ENCODE measurements at places on chromosomes 11 and 22. TPM values are rescaled to one million over a fixed set of nuclear protein-coding genes. Genes with fewer than 3 reads are reported as not detected.

DNA sequence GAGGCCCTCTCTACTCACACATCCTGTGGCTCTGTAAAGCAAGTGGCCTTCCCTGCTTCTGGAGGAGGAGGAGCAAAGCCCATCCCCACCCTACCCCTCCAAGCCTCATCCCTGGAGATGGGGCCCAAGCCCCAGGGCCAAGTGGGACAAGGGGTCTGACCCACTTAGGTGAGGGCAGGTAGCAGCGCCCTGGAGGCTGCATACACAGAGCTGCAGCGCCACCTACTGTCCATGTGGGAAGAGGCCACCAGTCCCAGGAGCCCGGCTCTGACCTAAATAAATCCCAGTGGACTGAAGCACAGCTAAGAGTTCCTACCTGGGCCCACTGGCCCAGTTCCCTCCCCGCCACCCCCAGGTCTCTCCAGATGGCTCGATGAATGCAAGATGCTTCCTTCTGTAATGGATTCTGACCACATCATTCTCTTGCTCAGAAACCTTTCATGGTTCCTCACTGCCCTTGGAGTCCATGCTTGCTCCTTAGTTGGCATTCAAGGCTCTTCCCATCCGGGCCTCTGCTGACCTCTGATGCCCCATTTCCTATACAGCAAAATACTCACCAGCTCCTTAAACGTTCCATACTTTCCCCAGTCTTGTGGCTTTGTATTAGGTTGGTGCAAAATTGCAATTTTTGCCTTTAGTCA, 62.1 kb downstream of the THAP12 start:
- DNase-seq, result peak; percentile 86

GRCh38 chr22:31995807-31996206, 47.3 kb upstream of the SLC5A1 start:
- DNase-seq, result no peak

DNA sequence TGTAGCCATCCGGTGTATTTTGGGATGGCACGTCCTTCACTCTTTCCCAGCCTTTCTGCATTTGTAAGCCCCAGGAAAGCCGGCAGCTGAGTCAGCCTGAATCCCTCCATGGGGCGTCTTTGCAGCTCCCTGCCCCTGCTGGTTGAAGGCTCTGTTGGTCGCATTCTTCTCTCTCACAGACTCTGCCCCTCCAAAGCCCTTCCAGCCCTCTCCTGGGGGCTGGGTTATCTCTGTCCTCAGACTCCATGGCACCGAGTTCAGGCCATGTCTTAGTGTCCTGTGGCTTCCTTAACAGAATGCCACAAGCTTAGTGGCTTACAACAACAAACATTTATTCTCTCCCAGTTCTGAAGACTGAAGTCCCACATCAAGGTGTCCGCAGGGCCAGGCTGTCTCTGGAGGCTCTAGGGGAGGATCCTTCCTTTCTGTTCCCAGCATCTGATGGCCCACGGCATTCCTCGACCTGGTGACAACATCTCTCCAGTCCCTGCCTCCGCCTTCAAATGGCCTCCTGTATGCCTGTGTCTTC, 62.2 kb downstream of the BCR start:
- DNase-seq, result no peak

GRCh38 chr11:13963169-13963948, 836 bp downstream of the SPON1 start:
- DNase-seq, result peak; percentile 56

DNA sequence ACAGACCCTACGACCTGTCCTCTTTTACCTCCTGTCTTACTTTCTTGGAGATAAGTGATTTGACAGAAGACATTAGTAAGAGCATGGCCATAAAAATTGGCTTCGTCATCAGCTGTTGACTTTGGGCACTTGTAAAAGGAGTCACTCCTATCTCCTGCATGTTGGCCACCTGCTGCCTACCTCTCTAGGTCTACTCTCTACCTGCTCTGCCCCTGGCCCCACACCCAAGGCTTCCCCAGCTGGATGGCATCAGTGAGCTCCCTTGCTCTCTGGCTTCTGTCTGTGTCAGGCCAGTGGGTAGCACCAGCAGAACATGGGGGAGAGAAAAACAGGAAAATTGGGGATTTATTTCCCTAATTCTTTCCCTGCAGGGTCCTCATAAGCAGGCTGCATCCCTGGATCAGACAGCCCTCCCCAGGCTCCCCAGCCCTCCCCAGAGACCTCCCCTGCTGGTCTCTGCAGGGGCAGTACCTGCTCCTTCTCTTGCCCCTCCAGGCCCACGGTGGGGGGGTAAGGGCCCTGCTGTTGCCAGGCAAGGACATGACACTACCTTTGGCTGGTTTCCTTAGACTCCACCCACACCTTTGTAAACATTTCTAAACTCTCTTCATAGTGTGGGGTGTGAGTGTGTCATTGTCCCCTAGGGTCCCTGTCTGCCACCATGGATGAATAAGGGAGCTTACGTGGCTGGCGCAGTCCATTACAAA, 157.0 kb upstream of the NECTIN1 start:
- DNase-seq, result no peak

The OR2D2 gene
- total RNA-seq, result not detected

The MRGPRX3 gene
- not detected for total RNA-seq

The LBHD1 gene
- 23.6 TPM for total RNA-seq

The MUC2 gene
- not detected for total RNA-seq

The MS4A3 gene
- total RNA-seq, result not detected
